D721Med (cell line): ENCODE measurements at places on chromosomes 4 and X.

- DNase-seq: no peak
These were observed 58.2 kb upstream of the DKK2 start for GRCh38 chr4:107094332-107094731.

DNA sequence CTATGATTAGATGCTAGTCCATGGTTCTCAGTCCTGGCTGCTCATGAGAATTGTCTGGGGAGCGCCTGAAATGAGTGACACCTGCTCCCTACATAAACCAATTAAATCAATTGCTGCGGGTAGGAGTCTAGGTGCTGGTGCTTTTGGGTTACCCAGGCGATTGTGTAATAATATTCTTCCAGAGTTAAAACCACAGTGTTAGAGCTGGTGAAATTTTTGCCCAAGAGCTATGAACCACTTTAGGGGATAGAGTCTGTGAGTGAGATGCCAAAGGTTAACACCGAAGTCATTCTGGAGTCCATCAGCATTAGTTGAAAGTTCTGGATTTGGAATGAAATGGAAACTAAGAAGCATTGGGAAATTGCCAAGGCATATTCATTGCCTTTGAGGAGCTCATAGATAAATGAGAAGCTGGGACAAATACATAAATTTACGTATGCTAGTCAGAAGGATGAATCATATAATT, 15.3 kb downstream of the PDK3 start:
- no peak for DNase-seq

- DNase-seq: no peak
These were observed 16.5 kb downstream of the RNF212 start for GRCh38 chr4:1096841-1097240.

DNA sequence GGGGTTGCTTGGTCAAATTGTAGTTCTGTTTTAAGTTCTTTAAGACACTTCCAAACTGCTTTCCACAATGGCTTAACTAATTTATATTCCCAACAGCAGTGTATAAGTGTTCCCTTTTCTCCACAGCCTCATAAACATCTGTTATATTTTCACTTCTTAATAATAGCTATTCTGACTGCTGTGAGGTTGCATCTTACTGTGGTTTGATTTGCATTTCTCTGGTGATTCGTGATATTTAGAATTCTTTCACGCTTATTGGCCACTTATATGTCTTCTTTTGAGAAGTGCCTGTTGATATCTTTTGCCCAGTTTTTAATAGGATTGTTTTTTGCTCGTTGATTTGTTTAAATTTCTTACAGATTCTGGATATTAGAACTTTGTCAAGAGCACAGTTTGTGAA, 278.6 kb upstream of the ITM2A start:
- DNase-seq: no peak
